ENCODE measurements at places on chromosomes 3 and 15.

- DNase-seq = no peak
Measured at GRCh38 chr3:41684797-41685735, 276.8 kb downstream of the ULK4 start.

DNA sequence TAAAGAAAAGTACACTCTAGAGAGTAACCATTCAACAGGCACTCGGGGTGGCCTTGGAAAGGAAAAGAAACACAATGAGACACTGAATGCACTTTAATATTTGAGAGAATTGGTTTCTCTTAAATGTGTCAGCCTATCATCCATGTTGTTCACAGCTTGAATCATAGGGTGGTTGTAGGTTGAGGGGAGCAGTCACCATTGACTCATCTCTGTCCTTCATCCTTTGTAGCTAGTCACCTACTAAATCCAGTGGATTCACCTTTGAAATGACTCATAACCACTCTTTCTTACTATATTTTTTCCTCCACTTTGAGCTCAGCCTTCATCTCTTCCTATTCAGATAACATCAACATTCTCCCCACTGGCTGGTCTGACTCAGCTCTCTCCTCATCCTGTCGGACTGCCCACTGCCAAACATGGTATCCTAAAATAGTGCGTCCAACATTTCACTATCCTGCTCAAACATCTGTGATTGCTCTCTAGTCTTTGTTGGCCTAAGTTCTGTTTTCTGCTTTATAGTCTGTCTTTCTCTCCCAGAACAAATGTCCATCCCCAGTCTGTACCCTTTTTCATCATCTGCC is 182.7 kb upstream of the GADL1 start:
- no peak for DNase-seq

- no peak for DNase-seq
Measured at GRCh38 chr3:129867506-129868124, 25.9 kb downstream of the TMCC1 start.

GRCh38 chr15:63528138-63528659 is 23.8 kb downstream of the USP3 start:
- no peak for DNase-seq

- no peak for DNase-seq
Measured at GRCh38 chr15:69601711-69602504, 149.3 kb downstream of the RPLP1 start.

DNA sequence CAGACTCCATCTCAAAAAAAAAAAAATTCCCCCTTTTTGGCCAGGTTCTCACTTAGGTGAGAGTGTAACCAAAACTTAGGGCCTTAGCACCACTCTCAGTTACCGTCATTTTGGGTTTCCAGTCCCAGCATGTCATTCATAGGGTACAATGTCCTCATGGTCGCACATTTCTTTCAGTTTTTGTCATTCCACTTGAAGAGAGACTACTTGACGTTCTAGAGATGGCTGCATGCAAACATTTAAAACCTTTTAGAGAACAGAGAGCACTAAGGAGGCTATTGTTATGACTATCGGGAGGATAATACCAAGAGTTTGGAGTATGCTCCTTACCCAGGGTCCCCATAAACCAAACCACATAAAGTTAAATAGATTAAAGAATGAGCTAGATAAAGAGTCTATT is 37.9 kb upstream of the THUMPD3 start:
- DNase-seq = no peak

DNA sequence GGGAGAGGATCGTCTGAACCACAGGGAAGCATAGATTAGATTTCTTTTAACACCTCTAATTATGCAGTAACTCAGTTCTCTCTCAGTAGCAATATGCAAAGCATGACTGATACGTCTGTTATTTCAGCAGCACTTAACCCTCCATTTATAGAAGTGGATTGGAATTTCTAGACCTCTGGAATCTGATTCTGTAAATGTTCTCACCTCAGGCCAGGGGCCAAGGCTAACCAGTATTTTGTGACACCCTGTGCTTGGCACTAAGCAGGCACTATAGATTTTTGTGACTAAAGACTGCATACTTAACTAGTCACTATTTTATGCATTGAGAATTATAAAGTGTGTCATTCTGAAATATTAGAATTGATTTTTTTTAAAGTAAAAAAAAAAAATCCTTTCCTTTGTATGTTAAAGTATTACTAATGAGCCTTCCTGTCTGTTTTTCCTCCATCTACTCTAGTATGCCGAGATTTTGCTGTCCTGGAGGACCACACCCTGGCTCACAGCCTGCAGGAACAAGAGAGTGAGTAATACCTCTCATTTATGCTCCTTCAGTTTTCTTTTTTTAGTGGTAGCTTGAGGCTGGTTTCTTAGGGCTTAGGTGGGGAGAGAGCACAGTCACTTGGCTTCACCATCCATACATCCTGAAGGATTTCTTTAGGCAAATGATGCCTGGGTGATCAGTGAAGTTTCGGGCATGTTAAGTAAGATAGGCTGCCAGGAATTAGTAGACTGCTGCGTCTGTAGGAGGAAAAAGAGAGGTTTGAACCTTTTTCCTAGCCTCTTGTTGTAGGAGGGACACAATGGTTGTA is 26.5 kb upstream of the UTS2B start:
- DNase-seq = no peak

GRCh38 chr3:27079427-27080257 is 289.5 kb downstream of the NEK10 start:
- DNase-seq = no peak

GRCh38 chr3:71874618-71875017 is 89.7 kb upstream of the PROK2 start:
- no peak for DNase-seq

DNA sequence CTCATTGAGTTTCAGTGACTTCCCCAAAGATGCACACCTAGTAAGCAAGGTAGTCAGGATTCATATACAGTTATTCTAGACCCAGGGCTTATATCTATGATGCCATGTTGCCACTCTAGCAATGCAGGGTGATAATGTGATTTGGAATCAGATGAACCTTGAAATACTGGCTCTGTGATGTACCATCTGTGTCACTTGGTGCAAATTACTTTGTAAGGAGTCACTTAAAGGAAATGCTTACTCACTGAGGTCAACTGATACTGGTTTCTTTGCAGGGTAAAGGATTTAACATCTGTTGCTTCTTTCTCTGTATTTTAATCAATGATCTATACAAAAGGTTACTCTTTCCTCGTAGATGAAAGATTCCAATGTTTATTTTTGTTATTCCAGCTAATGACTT is 10.8 kb downstream of the ASB14 start:
- DNase-seq = no peak

DNA sequence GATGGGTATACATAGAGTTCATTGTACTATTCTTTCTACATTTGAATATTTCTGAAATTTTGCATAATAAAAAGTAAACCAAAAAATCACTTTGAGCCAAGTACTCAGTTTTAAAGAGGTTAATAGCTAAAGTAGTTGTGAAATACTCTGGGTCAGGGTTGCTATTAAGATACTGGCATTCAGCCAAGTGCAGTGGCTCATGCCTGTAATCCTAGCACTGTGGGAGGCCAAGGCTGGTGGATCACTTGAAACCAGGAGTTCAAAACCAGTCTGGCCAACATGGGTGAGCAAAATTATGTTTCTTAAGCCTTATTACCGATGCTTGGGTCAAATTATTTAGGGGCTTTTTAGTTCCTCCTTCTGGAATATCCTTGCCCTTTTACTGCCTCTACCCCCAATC is 122.0 kb upstream of the MELTF start:
- DNase-seq = no peak

GRCh38 chr15:29334544-29334943 is 64.9 kb upstream of the NSMCE3 start:
- DNase-seq = no peak

- DNase-seq = no peak
Measured at GRCh38 chr3:159919873-159920272, 68.8 kb upstream of the IL12A start.

DNA sequence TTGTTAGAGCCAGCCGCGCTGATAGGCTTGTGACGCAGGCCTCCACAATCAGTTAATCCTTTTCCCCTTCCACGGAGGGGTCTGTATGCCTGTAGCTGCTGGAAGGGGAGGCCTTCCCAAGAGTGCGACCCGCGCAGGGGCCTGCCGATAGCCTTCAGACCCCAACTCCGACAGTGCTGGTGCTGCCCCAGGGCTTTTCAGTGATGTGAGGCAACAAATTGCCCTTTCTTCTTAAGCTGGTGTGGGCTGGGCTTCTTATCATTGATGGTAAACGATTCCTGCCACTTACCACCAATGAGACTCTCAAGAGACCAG is 143.4 kb downstream of the CHSY1 start:
- no peak for DNase-seq

DNA sequence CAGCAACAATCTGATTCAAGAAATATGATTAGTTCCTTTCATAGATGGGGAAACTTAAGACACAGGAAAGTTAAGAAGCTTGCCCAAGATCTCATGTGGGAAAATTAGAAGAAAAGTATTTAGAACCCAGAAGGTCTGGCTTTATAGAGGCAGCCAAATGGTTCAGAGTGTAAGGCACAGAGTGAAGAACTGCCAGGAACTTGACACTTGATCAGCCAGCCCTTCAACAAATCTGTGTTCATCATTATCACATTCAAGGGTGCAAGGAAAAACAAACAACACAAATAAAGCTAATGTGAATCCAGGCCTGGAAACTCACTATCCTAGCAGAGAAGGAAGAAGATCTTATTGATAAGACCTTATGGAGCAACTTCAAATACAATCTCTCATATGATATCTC is 62.4 kb downstream of the SUCLG2 start:
- no peak for DNase-seq

GRCh38 chr15:25899870-25900269 is 36.7 kb upstream of the ATP10A start:
- DNase-seq = no peak

DNA sequence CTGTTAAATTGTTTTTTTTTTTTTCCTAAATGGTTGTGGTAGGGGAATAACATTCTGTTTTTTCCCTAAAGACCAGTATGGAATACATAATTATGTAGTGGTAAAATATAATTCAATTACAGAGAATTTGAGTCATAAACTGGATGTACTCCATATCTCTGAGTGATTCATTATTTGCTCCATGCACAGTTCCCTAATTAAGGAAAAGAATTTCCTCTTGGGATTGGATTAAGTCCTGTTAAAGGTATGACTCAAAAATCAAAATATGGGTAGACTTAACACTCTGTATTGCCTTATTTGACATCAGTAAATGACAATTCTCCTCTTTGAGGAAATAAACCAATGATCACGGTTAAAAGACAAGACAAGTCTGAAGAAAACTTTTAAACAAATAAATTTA is 78.0 kb upstream of the KCNH8 start:
- no peak for DNase-seq

DNA sequence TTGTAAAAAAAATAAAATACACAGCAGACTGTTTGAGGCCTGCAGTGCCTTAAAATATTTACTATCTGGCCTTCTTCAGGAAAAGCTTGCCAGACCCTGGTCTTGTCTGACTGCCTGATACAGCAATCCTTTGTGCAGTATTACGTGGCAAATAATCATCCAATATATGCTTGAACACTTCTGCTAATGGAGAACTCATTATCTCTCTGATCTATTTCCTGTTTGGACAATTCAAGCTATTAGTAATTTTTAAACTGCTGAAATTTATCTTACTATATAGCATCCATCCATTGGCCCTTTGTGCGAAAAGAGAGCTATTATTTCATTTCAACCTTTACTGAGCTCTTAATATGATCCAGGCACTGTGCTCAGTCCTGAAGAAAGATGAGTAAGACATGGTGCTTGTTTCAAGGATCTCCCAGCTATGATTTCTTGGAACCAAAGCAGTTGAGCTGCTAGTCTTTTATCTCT is 15.9 kb downstream of the ATG7 start:
- no peak for DNase-seq

DNA sequence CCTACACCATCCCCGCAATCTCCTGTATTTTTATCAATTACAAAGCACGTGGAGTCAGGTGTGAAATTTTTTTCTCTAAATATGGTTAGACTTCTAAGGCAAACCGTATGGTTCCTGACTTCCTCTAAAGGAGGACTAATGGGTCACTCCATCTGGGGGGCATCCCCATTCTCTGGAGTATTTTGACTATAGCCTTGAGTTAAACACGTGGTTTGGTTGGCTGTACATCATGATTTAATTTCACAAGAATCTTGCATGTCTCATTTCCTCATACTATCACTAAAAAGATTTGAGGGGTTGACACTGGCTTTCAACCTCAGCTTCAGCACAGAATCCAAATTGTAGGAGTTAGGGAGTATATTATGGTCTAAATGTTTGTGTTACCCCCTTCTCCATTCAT is 25.3 kb upstream of the ZNF770 start:
- no peak for DNase-seq

GRCh38 chr3:38563886-38564270 is 67.7 kb downstream of the EXOG start:
- no peak for DNase-seq

- DNase-seq = no peak
Measured at GRCh38 chr3:8455526-8456411, 45.9 kb upstream of the LMCD1 start.

DNA sequence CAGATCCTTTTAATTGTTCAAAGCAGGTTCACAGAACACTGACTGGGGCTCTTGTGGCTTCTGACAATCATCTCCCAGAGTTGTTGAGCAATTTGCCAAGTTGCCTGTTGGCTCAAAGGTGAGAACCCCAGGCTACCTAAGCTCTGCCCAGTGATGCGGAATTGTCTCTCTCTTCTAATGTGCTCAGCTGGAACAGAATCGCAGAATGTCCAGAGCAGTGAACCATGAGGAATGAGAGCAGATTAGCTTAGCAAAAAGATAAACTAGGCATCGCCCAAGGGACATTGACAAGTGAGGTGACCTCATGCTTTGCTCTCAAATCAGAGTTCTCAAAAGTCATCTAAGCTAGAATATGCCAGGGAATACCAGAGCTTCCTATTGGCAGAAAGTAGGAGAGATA is 148.1 kb downstream of the WDR76 start:
- DNase-seq = no peak

GRCh38 chr3:129413687-129414506 is 14.5 kb downstream of the EFCAB12 start:
- no peak for DNase-seq

GRCh38 chr3:62987721-62988120 is 112.5 kb upstream of the CADPS start:
- DNase-seq = no peak

DNA sequence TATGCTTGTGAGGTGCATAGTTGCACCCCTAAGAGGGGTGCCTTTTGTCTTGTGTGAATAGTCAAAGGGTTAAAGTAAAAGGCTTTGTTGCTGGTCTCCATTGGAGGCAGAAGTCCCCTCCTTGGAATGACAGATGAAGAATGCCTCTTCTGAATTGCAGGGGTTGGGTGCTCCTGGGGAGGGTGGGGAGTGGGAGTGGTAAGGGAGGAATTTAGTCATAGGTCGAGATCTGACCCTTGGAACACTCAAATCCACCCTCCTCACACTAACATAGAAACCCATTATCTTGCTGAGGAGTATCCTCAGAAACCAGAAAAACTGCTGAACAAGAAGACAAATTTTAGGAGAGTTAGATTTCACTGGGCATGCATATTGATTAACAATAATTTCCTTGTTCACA is 4.7 kb downstream of the CTXND1 start:
- DNase-seq = no peak

- no peak for DNase-seq
Measured at GRCh38 chr15:37574985-37575384, 359.5 kb upstream of the TMCO5A start.

- no peak for DNase-seq
Measured at GRCh38 chr3:14519406-14519805, 20.7 kb downstream of the GRIP2 start.

GRCh38 chr3:173217127-173217526 is 76.1 kb upstream of the SPATA16 start:
- no peak for DNase-seq

GRCh38 chr3:147661916-147662315 is 252.8 kb downstream of the ZIC1 start:
- no peak for DNase-seq

GRCh38 chr15:65337436-65338070 is 33.1 kb downstream of the RNU5B-1 start:
- DNase-seq = no peak

- DNase-seq = no peak
Measured at GRCh38 chr3:57298041-57298440, 5.6 kb upstream of the ASB14 start.

Data from activated effector memory CD4-positive, alpha-beta T cell treated with Interleukin-2 at 50 U/mL for 16 hours (primary cell).